Left ventricle myocardium superior (tissue), 1 donor: ENCODE measurements at places on chromosomes 2 and 18. TPM values are rescaled to one million over a fixed set of nuclear protein-coding genes. Genes with fewer than 3 reads are reported as not detected.

- peak; percentile 73 for DNase-seq
Measured at GRCh38 chr2:109435901-109436598, 177.7 kb downstream of the SEPTIN10 start.

- no peak for DNase-seq
Measured at GRCh38 chr18:77102259-77103040, 30.1 kb downstream of the MBP start.

GRCh38 chr2:11393711-11394236, 49.3 kb upstream of the ROCK2 start:
- DNase-seq = no peak

DNA sequence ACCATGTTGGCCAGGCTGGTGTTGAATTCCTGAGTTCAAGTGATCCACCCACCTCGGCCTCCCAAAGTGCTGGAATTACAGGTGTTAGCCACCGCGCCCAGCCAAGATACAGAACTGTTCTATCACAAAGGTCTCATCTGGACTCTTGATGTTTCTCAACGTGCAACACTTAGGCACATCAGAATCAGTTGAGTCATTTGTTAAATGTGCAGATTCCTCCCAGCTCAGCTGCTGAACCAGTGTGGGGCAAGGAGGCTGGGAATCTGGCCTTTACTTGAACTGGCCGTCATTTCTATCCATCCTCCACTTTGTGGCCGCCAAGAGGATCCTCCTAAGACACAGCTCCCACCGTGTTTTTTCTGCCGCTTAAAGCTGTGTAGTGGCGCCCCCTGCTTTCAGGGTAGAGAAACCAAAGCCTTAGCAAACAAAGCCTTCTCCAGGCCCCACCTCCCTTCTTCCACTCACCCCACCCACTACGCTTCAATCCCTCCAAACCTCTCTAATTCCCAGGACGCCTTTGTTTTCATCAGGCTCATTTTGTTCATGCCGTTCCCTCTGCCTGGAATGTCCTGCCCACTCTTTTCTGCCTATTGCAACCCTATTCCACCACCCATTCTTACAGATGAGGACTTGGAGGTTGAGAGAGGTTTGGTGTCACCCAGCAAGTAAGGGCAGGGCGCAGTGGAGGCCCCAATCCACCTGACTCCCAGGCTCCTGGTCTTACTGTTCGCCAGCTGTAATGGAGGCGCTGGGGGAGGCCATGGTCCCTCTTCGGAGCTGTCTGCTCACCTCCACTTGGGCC, 776 bp upstream of the SPEG start:
- peak; percentile 51 for DNase-seq

- no peak for DNase-seq
Measured at GRCh38 chr18:9191658-9192256, 55.2 kb downstream of the ANKRD12 start.

- DNase-seq = no peak
Measured at GRCh38 chr18:47767699-47768098, 162.8 kb downstream of the SMAD2 start.

GRCh38 chr18:58299135-58299473, 255.1 kb downstream of the NEDD4L start:
- no peak for DNase-seq

- no peak for DNase-seq
Measured at GRCh38 chr2:165376571-165376975, 92.9 kb upstream of the CSRNP3 start.

- peak; percentile 41 for DNase-seq
Measured at GRCh38 chr2:207086136-207086535, 79.6 kb downstream of the KLF7 start.

DNA sequence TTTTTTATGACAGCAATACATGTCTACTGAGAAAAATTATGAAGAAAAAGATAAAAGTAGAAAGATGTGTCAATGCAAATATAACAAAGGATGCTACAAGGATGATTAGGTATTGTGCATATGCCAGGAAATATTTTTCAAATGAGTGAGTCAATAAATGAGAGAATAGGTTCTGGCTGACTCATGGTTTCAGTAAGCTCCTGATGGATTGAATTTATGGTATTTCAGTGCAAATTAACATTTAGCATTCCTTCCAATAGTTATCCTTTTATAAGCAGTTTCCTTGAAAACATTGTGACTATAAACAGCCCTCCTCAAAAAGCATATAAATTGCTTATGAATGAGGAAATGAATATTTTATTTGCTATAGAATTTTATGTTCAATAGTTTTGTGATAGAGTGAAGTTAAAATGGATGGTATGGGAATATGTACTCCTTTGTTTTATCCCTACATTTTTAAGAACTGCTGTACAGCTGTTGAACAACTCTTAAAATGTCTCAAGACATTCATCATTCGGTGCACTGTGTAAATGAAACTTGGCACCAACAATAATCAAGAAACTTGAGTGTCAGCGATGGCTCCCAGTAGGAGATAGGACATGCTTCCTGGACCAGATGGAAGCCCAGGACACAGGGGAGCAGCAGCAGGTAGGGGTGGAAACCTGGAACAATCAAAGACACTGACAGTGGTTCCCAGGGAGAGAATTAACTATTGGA, 144.7 kb downstream of the PMAIP1 start:
- DNase-seq = no peak

- peak; percentile 50 for DNase-seq
Measured at GRCh38 chr2:217301142-217301925, 441.5 kb upstream of the TNP1 start.

- DNase-seq = no peak
Measured at GRCh38 chr2:197101519-197101918, 175.0 kb upstream of the PGAP1 start.

DNA sequence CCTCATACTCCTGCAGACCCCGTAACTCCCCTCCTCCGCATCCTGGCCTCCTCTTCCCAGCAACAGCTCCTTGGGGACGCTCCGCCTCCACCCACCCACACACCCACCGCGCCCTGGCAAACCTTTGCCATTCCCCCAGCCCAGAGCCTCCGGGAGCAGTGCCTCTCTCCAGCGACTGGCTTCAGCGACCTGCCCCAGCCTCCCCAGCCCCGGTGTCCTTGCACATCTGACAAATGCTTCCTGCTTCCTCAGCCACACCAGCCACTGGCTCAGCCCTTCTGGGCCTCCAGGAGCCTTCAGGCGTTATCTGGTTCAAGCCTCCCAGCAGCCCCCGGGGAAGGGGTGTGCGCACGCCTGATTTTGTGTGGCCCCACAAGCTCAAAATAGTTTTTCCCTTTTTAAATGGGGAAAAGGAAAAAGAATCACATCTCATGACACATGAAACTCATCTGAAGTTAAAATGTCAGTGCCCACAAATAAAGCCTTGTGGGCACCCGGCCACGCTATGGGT, 14.2 kb downstream of the ESPNL start:
- DNase-seq = no peak

DNA sequence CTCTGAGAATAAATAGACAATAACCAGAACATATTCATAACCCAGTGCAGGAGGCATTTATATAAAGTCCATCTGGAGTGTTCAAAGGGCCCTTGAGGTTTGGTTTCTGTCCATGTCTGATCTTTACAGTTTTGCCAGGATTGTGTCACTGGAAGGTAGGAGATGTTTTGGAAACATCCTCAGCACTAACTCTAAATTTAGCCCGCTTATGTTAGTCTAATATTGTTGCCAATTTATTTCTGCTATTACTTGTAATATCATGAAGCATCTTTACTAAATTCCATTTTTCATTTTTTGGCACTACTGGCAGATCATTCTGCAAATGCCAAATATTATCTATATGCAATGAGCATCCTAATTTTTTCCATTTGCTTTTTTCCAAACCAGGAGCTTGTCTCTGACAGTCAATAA, 22.4 kb upstream of the REV1 start:
- DNase-seq = no peak

GRCh38 chr18:54360406-54360805, 2.7 kb downstream of the C18orf54 start:
- DNase-seq = no peak

GRCh38 chr2:25845843-25846505, 32.3 kb downstream of the ASXL2 start:
- no peak for DNase-seq

- no peak for DNase-seq
Measured at GRCh38 chr2:9163306-9164111, 43.1 kb upstream of the ASAP2 start.

GRCh38 chr2:113266431-113266830, 12.3 kb downstream of the PAX8 start:
- DNase-seq = no peak

DNA sequence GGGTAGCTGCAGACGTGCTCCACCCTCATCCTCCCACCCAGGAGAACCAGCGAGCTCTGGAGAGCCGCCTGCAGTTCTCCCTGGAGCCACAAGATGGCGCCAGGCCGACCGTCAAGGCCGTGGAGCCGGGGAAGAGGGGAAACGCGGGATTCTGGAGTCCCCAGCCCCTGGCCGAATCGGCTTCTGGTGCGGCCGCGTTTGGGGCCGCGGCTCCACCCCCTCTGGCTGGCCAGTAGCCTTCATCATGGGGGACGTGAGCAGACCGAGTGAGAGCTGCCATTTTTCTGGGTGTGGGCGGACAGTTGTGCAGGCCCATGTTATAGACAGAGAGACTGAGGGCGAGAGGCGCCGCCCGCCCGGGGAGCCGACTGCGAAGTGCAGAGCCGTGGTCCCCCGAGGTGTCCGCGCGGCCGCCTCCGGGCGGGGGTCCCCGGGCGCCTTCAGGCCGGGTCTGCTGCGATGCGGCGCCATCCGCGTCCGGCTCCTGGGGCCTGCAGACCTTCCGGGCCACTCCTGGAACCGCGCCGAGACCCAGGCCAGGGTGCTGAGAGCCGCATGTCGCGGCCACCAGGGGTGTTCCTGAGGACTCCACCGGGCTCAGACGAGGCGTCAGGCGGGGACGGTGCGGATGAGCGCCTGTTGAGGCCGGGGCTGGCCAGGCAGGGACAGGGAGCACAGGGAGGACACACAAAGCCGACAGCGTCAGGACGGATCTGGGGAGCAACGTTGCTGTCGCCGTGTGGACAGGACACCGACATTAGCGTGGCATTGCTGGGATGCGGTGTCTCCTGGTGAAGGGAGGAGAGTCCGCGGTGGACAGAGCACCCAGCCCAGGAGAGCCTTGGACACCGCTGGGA, 418.2 kb upstream of the HS6ST1 start:
- peak; percentile 87 for DNase-seq

DNA sequence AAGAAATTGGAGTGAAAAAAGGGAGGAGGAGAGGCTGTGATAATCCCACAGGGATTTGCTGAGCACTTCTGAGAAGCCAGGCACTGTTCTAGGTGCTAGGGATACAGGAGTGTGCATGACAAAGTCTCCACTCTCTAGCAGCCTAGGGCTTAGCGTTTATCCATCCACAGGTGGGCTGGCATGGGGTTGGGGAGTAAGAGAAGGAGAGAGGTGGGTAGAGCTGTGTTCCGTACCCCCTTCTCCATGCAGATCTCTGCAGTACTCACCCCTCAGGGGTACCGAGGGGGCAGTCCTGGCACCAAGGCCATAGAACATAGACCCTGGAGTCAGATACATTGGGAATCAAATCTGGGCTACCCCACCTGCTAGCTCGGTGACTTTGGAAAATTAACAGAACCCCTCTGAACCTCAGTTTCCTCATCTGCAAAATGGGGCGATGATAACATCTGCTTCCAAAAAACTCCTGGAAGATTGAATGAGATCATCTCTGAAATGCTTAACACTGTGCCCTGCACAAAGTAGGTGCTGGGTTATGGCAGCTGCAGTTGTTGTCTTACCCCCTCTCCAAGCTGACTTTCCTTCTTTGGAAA, 18.6 kb downstream of the FOSL2 start:
- DNase-seq = no peak

GRCh38 chr2:144693179-144693578, 173.3 kb upstream of the ZEB2 start:
- DNase-seq = no peak

DNA sequence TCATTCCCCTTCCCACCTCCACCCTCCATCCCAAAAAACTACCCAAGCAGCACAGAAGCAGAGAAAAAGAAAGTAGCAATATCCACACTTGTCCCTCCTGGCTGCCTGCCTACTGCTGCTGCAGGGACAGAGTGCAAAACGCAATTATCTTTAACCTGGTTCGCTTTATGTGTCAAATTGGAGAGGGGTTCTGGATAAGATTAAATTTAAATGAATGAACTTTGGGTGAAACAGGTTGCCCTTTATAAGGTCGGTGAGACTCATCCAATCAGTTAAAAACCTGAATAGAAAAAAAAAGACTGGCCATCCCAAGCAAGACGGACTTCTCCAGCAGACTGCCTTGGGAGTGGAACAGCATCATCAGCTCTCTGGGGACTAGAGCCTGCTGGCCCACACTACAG, 62.6 kb downstream of the ANKRD44 start:
- no peak for DNase-seq

DNA sequence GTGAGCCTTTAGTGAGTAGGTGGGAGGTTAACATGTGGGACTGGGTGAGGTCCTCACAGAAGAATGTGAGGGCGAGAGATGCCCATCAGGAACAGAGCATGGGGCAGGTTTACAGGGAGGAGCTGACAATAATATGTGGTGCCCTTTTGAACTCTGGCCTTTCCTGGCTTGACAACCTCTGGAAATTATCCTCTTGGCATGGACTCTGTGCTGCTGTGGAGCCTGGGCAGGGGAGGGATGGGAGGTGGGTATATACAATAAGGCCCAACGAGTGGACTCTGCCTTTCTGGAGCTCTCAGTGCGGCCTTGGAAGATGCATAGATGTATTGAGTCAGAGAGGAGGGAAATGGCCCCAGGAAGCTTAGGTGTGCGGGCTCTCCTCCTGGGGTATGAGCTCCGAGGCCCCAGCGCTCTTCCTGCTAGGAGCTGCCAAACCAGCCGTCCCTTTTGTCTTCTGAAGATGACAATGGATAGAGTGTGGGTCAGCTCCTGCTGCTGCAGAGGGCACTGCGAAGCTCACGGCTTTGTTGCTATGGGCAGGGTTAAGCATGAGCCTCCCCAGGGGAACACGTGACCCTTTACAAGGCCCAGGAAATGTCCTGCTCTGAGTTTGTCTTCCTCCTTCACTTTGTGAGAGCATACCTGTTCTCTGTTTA, 8.7 kb upstream of the PSD4 start:
- DNase-seq = no peak

DNA sequence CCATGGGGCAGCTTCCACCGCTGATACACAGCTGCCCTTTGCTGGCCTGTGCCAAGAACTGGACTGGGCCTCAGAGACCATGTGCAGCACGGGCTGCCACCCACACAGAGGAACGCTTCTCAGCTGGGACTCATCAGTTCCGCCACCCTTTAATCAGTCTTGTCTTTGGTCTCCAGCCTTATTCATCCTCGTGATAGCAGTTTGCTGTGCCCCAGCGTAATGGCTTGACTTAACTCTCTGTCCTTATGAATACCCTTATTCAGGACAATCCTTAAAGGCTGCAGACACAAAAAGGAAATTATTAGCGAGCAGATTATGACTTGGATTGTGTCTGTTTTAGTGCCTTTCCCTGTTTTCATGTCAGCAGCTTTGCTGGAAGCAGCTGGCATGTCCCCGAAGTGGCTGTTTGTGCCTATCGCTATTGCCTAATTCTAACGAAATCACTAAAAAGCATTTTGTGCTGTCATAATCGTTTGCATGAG, 108.9 kb upstream of the DAPL1 start:
- peak; percentile 49 for DNase-seq

GREB1L gene
- total RNA-seq = 7.2 TPM

PSMA8 gene
- total RNA-seq = 0.20 TPM

ADCYAP1 gene
- total RNA-seq = 0.17 TPM

SLC5A7 gene
- 0.07 TPM for total RNA-seq

AQP12B gene
- total RNA-seq = not detected

POLR1A gene
- total RNA-seq = 15.4 TPM

PLGLB2 gene
- total RNA-seq = 1.7 TPM
